ENCODE measurements at places on chromosomes 2 and 18. TPM values are rescaled to one million over a fixed set of nuclear protein-coding genes. Genes with fewer than 3 reads are reported as not detected.

DNER gene
- 0.12 TPM for total RNA-seq

CCDC85A gene
- 0.06 TPM for total RNA-seq

MAP3K2 gene
- 26.8 TPM for total RNA-seq

IL1RN gene
- not detected for total RNA-seq

SCN7A gene
- not detected for total RNA-seq

CHRND gene
- not detected for total RNA-seq

PCARE gene
- not detected for total RNA-seq

GCG gene
- not detected for total RNA-seq

FTCDNL1 gene
- total RNA-seq = not detected

MAB21L4 gene
- total RNA-seq = not detected

SLC9A2 gene
- total RNA-seq = not detected

IMMT gene
- total RNA-seq = 41.2 TPM

ANKRD53 gene
- 1.5 TPM for total RNA-seq

MALL gene
- total RNA-seq = 41.5 TPM

CCDC148 gene
- not detected for total RNA-seq

AFF3 gene
- total RNA-seq = 0.05 TPM

PNKD gene
- 37.4 TPM for total RNA-seq

SRD5A2 gene
- not detected for total RNA-seq

CPO gene
- not detected for total RNA-seq

ADGRF3 gene
- total RNA-seq = not detected

ALLC gene
- total RNA-seq = not detected

LBH gene
- 5.4 TPM for total RNA-seq

ARHGEF4 gene
- 6.2 TPM for total RNA-seq

ELP2 gene
- total RNA-seq = 36.7 TPM

CENPA gene
- 0.87 TPM for total RNA-seq

SLC16A14 gene
- total RNA-seq = not detected

CFC1B gene
- not detected for total RNA-seq

ARHGEF33 gene
- total RNA-seq = 0.12 TPM

CCNT2 gene
- 19.9 TPM for total RNA-seq

NPPC gene
- total RNA-seq = not detected

CDC42EP3 gene
- total RNA-seq = 2.7 TPM

RIT2 gene
- not detected for total RNA-seq

GRB14 gene
- 0.39 TPM for total RNA-seq

TRIB2 gene
- 49.5 TPM for total RNA-seq

SPATA3 gene
- not detected for total RNA-seq

NDC80 gene
- total RNA-seq = 2.7 TPM

ADAM17 gene
- 25.7 TPM for total RNA-seq

ZNG1B gene
- total RNA-seq = 13.7 TPM

MOGAT1 gene
- not detected for total RNA-seq

DYNAP gene
- not detected for total RNA-seq

LINC00305 gene
- not detected for total RNA-seq

ITSN2 gene
- total RNA-seq = 7.6 TPM

SULT1C4 gene
- not detected for total RNA-seq

C2orf69 gene
- 7.3 TPM for total RNA-seq

MTX2 gene
- total RNA-seq = 19.0 TPM

GDF7 gene
- total RNA-seq = not detected

CPLX4 gene
- total RNA-seq = not detected

ERLEC1 gene
- total RNA-seq = 53.9 TPM

OR6B2 gene
- total RNA-seq = not detected

HNMT gene
- 50.9 TPM for total RNA-seq
